ENCODE measurements at places on chromosomes 6 and 20. TPM values are rescaled to one million over a fixed set of nuclear protein-coding genes. Genes with fewer than 3 reads are reported as not detected.

The MATN4 gene
- total RNA-seq = not detected

- peaks cover 5% of the 10 kb centered on the region for H3K27me3 ChIP-seq
- H3K4me3 ChIP-seq = no peak overlapping the region
- no peak overlapping the region for H3K27ac ChIP-seq
- H3K36me3 ChIP-seq = no peaks in the 10 kb centered on the region
Observed at GRCh38 chr20:57335392-57335791, 5.8 kb downstream of the SPO11 start.

GRCh38 chr6:11128608-11129007 is 17.1 kb upstream of the ERVFRD-1 start:
- DNase-seq = no peak
- H3K27ac ChIP-seq = no peak overlapping the region
- no peak overlapping the region for H3K4me3 ChIP-seq
- H3K36me3 ChIP-seq = no peaks in the 10 kb centered on the region
- peaks cover 13% of the 10 kb centered on the region for H3K4me1 ChIP-seq

The DCBLD1 gene
- total RNA-seq = 22.1 TPM

- no peak overlapping the region for H3K27ac ChIP-seq
- H3K36me3 ChIP-seq = no peaks in the 10 kb centered on the region
- no peaks in the 10 kb centered on the region for H3K27me3 ChIP-seq
Observed at GRCh38 chr6:91497770-91498169, 910.9 kb upstream of the MAP3K7 start.

DNA sequence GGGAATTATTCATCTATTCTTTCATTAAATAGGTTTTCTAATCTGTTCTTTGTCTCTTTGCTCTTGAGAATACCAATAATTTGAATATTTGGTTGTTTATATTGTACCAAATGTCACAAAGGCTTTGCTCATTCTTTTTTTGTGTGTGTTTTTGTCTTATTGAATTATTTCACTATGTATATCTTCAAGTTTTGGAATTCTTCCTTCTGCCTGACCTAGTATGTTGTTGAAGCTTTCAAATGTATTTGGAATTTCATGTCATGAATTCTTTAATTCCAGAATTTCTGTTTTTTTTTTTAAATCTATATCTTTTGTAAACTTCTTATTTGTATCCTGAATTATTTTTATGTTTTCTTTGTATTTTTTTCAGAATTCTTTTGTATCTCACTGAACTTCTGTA is 16.8 kb downstream of the HLA-B start:
- no peak overlapping the region for H3K27ac ChIP-seq
- no peaks in the 10 kb centered on the region for H3K36me3 ChIP-seq
- no peak for DNase-seq
- no peaks in the 10 kb centered on the region for H3K4me1 ChIP-seq
- H3K27me3 ChIP-seq = peaks cover 4% of the 10 kb centered on the region

DNA sequence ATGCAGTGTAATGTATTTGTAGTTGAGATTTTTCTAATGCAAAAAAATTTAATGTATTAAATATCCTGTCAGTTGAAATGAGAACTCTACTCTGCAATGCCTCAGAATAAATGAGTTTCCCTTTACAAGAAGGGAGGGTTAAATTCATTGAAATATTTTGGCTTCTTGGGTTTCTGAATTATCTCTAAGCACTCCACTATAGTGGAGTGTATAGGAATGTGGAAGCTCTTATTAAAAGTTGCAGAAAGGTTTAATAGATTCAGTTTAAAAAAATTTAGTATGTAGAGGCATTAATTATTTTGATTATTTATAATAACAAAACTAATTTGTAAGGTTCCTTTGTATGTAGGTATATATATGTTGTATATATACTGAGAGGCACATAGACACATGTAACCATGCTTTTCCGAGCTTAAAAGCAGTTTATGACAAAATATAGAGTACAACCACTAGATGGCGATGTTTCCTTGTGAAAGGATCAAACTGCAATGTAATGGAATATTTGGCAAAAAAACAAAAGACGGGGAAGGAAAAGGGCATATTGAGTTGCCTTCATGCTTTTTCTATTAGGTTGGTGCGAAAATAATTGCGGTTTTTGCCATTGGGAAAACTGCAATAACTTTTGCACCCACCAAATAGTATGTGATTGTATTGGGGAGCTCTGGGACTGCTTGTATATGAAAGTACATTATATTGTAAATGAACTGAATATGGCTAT is 144.2 kb downstream of the MYO6 start:
- H3K36me3 ChIP-seq = peaks cover 9% of the 10 kb centered on the region
- no peaks in the 10 kb centered on the region for H3K4me1 ChIP-seq
- no peak overlapping the region for H3K4me3 ChIP-seq
- peak; percentile 79 for DNase-seq

GRCh38 chr20:59807909-59808728 is 125.3 kb downstream of the SYCP2 start:
- H3K4me3 ChIP-seq = no peak overlapping the region
- H3K4me1 ChIP-seq = no peaks in the 10 kb centered on the region
- no peak for DNase-seq
- H3K27ac ChIP-seq = no peak overlapping the region
- H3K36me3 ChIP-seq = no peaks in the 10 kb centered on the region

The SPEF1 gene
- total RNA-seq = not detected

The IMPG1 gene
- total RNA-seq = not detected
